Stimulated activated CD8-positive, alpha-beta memory T cell treated with anti-CD3 and anti-CD28 coated beads, Interleukin-4, amount 100 ng/mL, for 1 hour (primary cell): ENCODE measurements at places on chromosomes 1 and 21.

DNA sequence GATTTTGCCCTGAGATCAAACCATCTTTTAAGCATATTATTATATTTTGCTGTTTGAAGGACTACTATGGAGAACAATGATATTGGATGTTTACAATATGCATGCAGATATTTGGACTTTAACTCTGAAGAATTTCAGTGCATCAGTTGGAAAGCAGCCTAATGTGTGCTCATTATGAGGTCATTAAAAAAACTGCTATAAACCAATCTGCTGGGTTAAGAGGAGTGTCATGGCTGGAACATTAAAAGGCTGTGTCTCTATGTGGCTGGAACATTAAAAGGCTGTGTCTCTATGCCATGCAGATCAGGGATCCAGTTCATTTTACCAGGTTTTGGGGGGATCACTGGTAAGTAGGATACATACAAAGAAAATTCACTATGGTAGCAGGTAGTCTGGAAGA, 77.6 kb downstream of the SPATA46 start:
- no peak for DNase-seq

DNA sequence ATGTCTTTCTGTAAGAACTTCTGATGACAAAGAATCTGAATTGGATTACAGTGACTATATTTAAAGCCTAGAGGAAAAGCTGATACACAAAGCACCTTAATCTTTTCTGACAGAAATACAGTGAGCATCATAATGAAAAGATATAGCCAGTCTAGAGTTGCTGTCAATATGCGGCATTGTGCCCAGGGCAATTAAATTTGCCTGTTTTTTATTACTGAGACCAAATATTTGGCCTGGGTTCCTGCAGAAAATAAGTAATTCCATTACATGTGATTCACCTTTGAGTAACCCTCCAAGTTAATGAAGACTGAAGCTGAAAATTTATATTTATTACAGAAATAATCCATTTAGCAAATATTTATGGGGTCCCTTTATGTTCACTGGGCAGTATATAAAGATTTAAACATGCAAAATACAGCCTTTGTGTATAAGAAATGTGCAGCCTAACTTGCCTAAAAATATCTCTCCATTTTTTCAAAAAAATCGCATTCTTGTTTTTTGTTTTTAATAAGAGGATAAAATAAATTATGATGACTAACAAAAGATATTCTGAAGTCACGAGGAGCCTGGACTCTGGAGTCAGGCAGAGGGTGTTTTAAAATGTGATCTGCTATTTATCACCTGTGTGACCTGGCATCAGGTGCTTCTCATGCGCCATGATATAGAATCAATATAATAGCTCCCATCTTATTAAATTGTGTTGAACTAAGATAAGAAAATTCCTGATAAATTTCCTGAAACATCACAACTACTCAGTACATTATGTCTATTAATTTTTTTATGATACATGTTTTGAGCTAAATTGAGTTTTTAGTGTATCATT, 83.6 kb downstream of the SGIP1 start:
- no peak for DNase-seq

GRCh38 chr1:201264554-201264953, 18.8 kb upstream of the PKP1 start:
- DNase-seq, result no peak

DNA sequence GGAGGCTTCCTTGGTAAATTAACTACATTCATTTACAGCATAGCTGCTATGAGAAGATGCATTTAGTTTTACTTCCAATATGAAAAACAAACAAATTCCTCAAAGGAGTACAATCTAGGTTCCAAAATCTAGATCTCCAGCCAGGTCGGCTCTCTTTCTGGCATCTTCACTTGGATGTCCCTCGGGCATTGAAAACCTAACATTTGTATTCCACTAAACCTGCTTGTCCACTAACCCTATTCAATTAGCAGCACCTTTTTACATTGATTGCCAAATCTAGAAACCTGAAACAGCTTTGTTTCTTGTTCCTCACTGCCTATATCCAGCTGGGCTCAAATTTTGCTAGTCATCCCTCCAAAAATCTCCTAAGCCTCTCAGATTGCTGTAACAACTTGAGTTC, 14.3 kb upstream of the CXADR start:
- DNase-seq, result no peak

GRCh38 chr21:16535102-16535422, 805.3 kb downstream of the USP25 start:
- no peak for DNase-seq

DNA sequence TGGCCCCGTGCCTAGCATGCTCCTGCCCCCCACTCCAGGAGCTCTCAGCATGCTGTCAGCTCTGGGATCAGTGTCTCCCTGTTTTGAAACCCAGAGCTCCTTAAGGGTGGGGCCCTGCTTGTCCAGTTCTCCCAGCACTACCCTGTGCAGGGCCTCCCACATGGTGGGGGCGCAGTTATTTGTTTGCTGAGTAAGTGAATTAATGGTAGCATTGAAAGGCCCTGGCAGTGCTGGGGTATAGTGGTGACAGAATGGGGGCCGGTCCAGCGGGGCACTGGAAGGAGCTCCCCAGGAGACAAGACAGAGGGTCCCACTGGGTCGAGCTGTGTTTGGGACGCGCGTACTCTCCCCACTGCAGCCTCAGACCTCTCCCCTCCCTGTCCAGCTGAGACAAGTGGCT, 99.9 kb downstream of the NPHP4 start:
- DNase-seq, result no peak

GRCh38 chr1:167898578-167899222, 15.2 kb downstream of the ADCY10 start:
- DNase-seq, result no peak

GRCh38 chr1:117832453-117832852, 97.0 kb downstream of the GDAP2 start:
- DNase-seq, result no peak

DNA sequence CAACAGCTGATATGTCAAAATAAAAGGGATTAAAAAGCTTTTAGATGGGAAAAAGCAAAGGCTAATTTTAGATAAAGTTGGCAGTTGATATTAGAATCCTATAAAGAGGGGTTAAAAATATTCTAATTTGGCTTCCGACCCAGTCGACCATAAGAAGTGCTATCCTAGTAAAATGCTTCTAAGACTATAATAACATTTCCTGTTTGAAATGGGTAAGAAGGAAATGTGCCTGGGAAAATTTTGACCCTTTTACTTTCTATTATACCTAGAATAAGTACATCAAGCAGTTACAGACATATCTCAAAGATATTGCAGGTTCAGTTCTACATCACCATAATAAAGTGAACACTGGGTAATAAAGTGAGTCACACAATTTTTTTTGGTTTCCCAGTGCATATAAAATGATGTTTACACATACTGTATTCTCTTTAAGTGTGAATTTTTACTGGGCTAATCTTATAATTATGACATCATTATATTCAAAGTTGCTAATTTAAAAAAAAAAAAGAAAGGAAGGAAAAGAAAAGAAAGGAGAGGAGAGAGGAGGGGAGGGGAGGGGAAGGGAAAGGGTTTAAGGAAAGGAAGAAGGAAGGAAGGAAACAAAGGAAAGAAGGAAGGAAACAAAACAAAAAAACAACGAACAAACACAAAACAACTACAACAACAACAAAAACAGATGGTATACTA, 308.2 kb upstream of the NR5A2 start:
- no peak for DNase-seq

DNA sequence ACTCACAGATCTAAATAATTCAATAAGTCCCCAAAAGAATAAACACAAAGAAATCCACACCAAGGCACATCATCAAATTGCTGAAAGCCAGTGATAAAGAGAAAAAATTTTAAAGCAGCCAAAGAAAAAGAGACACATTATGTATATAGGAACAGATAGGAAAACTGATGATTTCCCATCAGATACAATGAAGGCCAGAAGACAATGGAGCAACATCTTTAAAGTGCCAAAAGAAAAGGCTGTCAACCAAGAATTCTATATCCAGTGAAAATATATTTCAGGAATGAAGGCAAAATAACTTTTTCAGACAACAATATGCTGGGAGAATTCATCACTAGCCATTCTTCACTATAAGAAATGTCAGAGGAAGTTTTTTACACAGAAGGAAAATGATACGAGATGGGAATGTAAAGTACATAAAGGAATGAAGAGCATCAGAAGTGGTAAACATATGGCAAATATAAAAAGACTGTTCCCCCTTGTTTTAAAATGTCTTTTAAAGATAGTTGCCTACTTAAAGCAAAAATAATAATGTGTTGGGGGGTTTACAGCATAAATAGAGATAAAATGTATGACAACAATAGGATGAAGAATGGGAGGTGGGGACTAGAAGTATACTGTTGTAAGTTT, 9.4 kb upstream of the MYOG start:
- no peak for DNase-seq

- no peak for DNase-seq
These were observed 73.8 kb upstream of the VAV3 start for GRCh38 chr1:108038653-108039236.

GRCh38 chr1:240254778-240255291, 163.2 kb downstream of the FMN2 start:
- no peak for DNase-seq

DNA sequence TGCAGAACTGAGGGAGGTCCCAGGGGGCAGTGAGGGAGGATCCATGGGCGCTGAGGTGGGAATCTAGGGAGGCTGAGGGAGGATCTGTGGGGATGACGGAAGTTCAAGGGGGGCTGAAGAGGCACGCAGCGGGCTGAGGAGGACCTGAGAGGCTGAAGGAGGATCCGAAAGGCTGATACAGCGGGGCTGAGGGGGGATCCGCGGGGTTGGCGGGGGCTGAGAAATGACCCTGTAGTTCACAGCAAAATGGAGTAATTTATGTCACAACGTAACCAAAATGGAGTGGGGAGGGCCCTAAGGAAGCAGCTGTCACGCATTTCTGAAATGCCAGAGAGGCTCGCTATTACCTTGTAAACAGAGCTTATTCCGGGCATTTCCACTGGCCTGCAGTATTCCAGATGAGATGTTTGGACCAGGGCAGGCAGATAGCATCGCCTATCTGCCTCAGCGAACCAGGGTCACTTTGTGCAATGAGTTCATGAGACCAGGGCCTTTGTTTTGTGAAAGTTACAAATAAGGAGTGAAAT, 926 bp upstream of the MRPL55 start:
- DNase-seq, result no peak

GRCh38 chr1:207822602-207823451, 71.0 kb downstream of the CD46 start:
- peak; percentile 34 for DNase-seq

DNA sequence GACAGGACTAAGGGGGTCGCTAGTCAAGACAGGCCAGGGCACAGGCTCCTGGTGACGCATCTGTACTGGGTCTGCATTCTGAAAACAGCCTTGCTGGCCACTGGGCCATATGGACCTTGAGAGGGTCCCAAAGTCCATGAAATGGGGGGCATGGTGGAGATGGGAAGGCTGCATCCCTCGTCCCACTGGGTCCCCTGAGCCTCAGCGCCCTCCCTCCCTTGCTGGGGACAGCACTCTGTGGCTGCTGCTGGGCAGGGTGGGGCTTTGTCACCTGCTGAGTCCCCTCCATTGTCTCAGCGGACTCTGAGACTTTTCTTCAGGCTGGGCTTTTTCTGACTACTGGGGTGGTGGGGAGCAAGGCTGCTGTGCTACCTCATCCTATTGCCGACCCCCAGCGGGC, 205.2 kb downstream of the RHOU start:
- no peak for DNase-seq

- DNase-seq, result no peak
These were observed 99.0 kb upstream of the PLXNA2 start for GRCh38 chr1:208343226-208343625.

DNA sequence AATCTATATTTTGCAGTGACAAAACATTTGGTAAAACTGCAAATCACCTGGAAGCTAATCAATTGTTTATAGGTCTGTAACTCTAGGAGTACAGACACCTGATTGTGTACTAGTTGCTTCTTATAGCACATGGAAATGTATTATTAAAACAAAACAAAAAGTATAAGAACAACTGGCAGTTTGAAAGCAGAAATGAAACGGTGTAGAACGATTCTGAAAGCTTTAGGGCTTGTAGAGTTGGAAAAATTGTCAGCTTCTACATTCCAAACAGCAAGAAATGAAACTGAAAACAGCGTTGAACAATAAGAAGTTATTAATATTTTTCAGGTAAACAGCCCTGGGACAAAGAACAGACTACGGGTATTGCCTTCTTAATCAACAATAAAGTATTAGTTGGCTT, 273.3 kb downstream of the OLFM3 start:
- no peak for DNase-seq

GRCh38 chr1:230335861-230336522, 90.1 kb downstream of the PGBD5 start:
- DNase-seq, result no peak

DNA sequence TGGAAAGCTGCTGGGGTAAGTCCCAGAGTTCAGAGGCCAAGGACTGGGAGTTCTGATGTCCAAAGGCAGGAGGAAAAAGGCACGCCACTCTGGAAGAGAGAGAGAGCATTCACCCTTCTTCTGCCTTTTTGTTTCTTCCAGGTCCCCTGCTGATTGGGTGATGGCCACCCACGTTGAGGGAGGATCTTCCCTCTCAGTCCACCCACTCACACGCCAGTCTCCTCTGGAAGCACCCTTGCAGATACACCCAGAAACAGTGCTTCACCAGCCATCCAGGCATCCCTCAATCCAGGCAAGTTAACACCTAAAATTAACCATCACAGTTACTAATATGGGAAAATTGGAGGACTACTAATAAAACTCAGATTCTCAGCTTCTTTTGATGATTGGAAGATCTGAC, 66.1 kb upstream of the PARP1 start:
- DNase-seq, result no peak

GRCh38 chr1:150192012-150192411, 42.3 kb downstream of the PLEKHO1 start:
- no peak for DNase-seq

DNA sequence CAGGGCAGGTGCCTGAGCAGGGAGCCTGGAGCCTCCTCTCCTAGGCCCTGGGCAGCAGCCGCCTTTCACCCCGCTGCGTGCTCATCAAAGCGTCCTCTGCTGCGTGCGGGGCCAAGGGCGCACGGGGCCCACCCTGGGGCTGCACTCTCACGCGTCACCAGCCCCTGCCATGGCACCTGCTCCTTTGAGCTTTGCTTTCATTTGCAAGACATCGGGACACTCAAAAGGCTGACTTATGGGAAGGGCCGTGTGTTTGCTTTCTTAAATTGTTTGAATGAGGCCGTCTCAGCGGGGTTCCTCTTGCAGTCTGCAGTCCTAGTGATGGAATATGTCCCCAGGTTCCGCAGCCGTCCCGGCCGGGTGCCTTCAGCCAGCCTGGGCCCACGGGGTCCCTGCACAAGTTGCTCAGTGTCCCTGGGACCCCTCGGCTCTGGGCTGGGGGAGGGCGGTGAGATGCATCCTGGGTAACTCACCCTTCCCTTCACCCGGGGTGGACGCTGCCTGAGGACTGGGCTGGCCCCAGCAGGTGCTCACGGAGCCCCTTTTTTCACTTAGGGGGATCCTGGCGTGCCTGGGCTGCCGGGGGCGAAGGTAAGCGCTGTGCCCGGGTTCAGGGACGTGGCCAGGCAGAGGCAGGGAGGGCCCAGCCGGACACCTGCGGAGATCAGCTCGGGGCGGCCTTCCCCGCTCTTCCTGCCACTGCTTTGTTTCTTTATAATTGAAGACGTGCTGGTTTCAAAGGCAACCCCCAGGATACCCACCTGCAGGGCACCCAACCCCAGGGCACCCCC, 53.1 kb downstream of the SLC19A1 start:
- DNase-seq, result no peak
